Naive thymus-derived CD4-positive, alpha-beta T cell (primary cell): ENCODE measurements at places on chromosomes 11 and 22. TPM values are rescaled to one million over a fixed set of nuclear protein-coding genes. Genes with fewer than 3 reads are reported as not detected.

DNA sequence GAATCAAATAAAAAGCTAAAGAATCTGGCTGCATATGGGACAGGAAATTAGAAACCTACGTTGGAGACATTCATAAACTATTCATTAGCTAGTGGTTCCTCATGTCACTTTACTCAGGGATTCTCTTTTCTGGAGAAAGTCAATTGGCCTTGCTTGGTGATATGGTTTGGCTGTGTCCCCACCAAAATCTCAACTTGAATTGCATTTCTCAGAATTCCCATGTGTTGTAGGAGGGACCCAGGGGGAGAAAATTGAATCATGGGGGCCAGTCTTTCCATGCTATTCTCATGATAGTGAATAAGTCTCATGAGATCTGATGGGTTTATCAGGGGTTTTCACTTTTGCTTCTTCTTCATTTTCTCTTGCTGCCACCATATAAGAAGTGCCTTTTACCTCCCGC, 91.2 kb upstream of the CD44 start:
- H3K4me3 ChIP-seq, result no peak overlapping the region
- H3K27ac ChIP-seq, result peak overlapping the region; percentile 89
- no peaks in the 10 kb centered on the region for H3K27me3 ChIP-seq
- DNase-seq, result no peak
- no peaks in the 10 kb centered on the region for H3K36me3 ChIP-seq

GRCh38 chr11:14218728-14219127, 140.3 kb downstream of the RRAS2 start:
- H3K27ac ChIP-seq, result no peak overlapping the region
- no peak for DNase-seq
- H3K4me3 ChIP-seq, result no peak overlapping the region
- no peaks in the 10 kb centered on the region for H3K4me1 ChIP-seq
- no peaks in the 10 kb centered on the region for H3K36me3 ChIP-seq

DNA sequence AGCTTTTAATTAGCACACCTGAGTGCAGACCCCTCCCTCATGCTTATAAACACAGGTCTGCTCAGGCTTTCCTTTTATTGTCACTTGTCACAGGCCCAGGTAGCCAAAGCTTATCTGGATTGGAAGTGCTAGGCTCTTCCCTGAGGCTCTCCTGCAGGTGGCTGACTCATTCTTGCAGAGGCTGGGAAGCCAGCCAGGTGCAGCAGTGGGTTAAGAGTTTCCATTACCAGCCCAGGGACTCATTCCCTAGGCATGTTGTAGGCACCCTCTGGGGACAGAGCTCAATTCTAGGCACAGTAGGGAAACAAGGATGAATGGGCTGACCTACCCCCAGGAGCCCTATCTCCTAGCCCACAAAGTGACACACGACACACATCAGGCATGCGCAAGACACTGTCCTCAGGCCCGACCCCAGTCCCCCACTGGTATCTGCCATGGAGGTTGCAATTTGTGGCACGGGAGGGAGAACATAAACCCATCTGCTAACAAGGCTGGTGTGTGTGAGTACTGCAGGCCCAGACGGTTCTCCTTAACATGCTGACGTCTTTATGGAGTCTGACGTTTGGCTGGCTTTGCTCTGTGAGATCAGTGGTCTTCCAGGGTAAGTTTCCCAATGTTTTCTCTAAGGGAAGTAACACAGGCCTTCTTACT, 94.2 kb downstream of the ABTB2 start:
- no peak overlapping the region for H3K27ac ChIP-seq
- H3K4me3 ChIP-seq, result no peak overlapping the region
- H3K4me1 ChIP-seq, result no peaks in the 10 kb centered on the region
- H3K36me3 ChIP-seq, result no peaks in the 10 kb centered on the region
- H3K27me3 ChIP-seq, result no peaks in the 10 kb centered on the region
- no peak for DNase-seq

GRCh38 chr11:1168721-1169161, 11.0 kb downstream of the MUC5AC start:
- H3K4me1 ChIP-seq, result no peaks in the 10 kb centered on the region
- H3K27me3 ChIP-seq, result no peaks in the 10 kb centered on the region
- no peak overlapping the region for H3K27ac ChIP-seq

DNA sequence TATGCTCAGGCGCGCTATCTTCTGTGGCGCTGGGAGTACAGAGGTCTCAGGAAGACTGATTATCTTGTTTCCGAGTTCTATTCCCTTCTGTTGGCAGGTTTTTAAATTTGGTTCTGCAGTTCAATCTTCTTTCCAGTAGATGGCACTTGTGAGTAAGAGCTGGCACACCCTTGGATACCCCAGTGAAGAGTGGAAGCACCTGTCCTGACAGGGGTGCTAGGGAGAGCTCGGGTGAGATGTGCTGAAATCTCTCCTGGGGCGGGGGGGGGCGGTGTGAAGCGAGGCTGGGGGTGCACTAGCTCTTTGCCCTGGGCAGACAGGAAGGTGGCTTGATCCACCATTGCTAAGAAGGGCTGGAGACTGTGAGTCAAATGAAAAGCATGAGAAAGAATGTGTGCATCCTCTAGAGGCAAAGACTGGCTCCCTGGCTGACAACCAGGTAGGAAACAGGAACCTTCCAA, 679.9 kb upstream of the CCDC179 start:
- no peaks in the 10 kb centered on the region for H3K27me3 ChIP-seq
- H3K4me1 ChIP-seq, result no peaks in the 10 kb centered on the region
- no peak overlapping the region for H3K27ac ChIP-seq
- H3K36me3 ChIP-seq, result no peaks in the 10 kb centered on the region
- DNase-seq, result peak; percentile 3
- no peak overlapping the region for H3K4me3 ChIP-seq

DNA sequence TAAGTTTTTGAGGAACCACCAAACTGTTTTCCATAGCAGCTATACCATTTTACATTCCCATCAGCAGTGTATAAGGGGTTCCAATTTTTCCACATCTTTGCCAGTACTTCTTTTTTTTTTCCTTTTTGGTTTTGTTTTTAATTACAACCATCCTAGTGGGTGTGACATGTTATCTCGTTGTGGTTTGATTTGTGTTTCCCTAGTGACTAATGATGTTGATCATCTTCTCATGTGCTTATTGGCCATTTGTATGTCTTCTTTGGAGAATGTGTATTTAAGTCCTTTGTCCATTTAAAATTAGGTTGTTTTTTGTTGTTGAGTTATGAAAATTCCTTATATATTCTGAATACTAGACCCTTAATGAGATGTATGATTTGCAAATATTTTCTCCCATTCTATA, 59.3 kb downstream of the STIM1 start:
- no peak for DNase-seq
- no peak overlapping the region for H3K4me3 ChIP-seq
- no peaks in the 10 kb centered on the region for H3K27me3 ChIP-seq
- H3K4me1 ChIP-seq, result peaks cover 19% of the 10 kb centered on the region
- no peak overlapping the region for H3K27ac ChIP-seq
- no peaks in the 10 kb centered on the region for H3K36me3 ChIP-seq

- no peak for DNase-seq
- no peaks in the 10 kb centered on the region for H3K4me1 ChIP-seq
- H3K27me3 ChIP-seq, result no peaks in the 10 kb centered on the region
Measured at GRCh38 chr11:60127311-60127811, 38.9 kb downstream of the MS4A2 start.

- H3K27me3 ChIP-seq, result no peaks in the 10 kb centered on the region
- no peak overlapping the region for H3K4me3 ChIP-seq
- no peaks in the 10 kb centered on the region for H3K36me3 ChIP-seq
- H3K4me1 ChIP-seq, result no peaks in the 10 kb centered on the region
- DNase-seq, result no peak
Measured at GRCh38 chr11:2211113-2211971, 39.7 kb upstream of the TH start.

- DNase-seq, result no peak
- no peaks in the 10 kb centered on the region for H3K27me3 ChIP-seq
- no peak overlapping the region for H3K4me3 ChIP-seq
- no peak overlapping the region for H3K27ac ChIP-seq
- no peaks in the 10 kb centered on the region for H3K36me3 ChIP-seq
Measured at GRCh38 chr11:134539285-134539684, 127.2 kb upstream of the B3GAT1 start.

GRCh38 chr11:44680982-44681597, 45.7 kb upstream of the TSPAN18 start:
- H3K36me3 ChIP-seq, result no peaks in the 10 kb centered on the region
- H3K4me1 ChIP-seq, result peaks cover 45% of the 10 kb centered on the region
- DNase-seq, result peak; percentile 72
- peak overlapping the region; percentile 59 for H3K27ac ChIP-seq

- DNase-seq, result no peak
- no peaks in the 10 kb centered on the region for H3K4me1 ChIP-seq
- H3K36me3 ChIP-seq, result no peaks in the 10 kb centered on the region
Measured at GRCh38 chr11:75150879-75151278, at the start of gene SLCO2B1. SLCO2B1 (plus strand) TSS chr11:75151107; CDS start chr11:75151382, 275 bp downstream.

- no peaks in the 10 kb centered on the region for H3K36me3 ChIP-seq
- H3K27ac ChIP-seq, result no peak overlapping the region
- no peaks in the 10 kb centered on the region for H3K4me1 ChIP-seq
- H3K4me3 ChIP-seq, result no peak overlapping the region
- H3K27me3 ChIP-seq, result no peaks in the 10 kb centered on the region
Measured at GRCh38 chr11:113179181-113179704, 135.1 kb upstream of the TTC12 start.

DNA sequence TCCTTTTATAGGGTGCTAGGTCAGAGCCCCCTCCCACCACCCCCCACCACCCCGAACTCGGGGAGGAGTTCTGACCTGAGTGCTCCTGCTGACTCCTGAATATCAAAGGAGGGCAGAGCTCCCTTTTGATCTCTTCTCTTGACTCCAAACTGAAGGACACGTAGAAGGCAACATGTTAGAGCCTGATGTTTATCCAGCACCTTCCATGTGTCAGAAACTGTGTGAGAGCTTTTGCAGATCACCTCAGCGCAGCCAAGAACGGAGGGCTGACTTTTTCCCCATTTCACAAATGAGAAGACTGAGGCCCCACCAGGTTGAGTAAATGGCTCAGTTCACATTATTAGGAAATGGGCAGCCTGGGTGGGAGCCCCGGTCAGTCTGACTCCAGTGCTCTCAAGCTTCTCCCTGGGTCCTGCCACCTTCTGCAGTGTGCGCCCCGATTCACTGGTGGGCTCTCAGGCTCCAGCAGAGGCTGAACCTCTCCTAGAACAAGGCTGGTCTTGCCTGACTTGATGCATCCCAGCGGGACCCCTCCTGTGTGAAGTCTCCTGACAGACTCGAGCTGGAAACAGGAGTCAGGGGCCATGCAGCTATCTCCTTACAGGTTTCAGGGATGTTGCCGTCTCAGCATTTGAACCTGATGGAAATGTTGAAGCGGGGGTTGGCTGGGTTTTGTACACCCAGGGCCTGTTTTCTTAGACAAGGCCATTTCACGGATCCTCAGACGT, 98.5 kb downstream of the TSPAN18 start:
- no peaks in the 10 kb centered on the region for H3K4me1 ChIP-seq
- no peak for DNase-seq
- H3K4me3 ChIP-seq, result no peak overlapping the region
- no peak overlapping the region for H3K27ac ChIP-seq
- H3K27me3 ChIP-seq, result no peaks in the 10 kb centered on the region
- H3K36me3 ChIP-seq, result no peaks in the 10 kb centered on the region

DNA sequence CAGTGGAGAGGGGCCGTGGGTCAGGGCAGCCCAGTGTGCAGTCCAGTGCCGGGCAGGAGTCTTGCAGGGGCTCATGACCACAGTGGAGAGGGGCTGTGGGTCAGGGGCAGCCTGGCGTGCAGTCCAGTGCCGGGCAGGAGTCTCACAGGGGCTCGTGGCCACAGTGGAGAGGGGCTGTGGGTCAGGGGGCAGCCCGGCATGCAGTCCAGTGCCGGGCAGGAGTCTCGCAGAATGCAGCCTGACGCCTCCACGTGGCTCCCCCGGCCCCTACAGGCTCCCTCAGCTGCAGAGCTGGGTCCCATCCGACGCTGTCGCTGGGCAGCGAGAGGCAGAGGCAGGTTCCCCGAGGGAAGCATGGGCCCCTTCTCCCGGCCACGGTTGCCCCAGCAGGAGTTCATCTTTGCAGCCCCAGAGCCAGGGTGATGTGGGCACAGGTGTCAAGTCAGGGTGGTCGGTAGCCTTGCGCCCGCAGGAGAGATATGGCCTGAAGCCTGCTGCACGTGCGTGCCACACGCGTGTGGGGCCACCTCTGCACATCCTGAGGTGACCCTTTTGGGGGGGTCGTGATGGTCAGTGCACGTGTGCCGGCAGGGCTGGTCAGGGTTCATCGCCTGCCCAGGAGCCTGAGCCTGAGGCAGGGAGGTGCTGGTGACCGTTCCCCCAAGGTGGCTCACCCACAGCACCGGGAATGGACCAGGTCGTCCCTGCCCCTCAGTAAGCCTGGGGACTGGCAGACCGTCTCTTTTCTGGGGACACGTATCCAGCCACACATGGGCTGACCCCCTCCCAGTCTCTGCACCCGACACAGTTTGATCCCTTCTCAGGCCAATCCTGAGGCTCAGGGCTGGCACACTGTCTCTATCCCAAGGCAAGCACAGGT, 2.9 kb downstream of the IFITM5 start:
- no peak overlapping the region for H3K4me3 ChIP-seq
- no peaks in the 10 kb centered on the region for H3K36me3 ChIP-seq
- peak overlapping the region; percentile 43 for H3K27ac ChIP-seq
- no peaks in the 10 kb centered on the region for H3K27me3 ChIP-seq

DNA sequence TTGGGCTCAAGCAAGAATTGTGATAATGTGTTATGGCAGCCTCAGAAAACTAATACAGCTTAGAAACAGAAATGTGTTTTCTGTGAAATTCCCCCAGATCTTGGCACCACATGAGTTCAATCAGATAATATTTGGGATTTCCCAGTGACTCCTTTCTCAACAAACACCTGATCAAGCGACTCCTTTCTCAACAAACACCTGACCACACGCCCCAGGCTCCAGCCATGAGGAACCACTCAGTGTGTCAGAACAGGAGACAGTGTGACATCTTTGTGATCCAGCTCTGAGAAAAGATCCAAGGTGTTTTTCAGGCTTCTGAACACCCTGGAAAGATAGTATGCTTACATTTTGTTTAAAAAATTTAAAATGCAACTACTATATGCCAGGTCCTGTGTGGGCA, 1.9 kb upstream of the UVRAG start:
- DNase-seq, result no peak
- no peak overlapping the region for H3K4me3 ChIP-seq
- no peaks in the 10 kb centered on the region for H3K36me3 ChIP-seq
- H3K27me3 ChIP-seq, result no peaks in the 10 kb centered on the region
- H3K27ac ChIP-seq, result no peak overlapping the region
- peaks cover 14% of the 10 kb centered on the region for H3K4me1 ChIP-seq

- H3K4me1 ChIP-seq, result no peaks in the 10 kb centered on the region
- no peaks in the 10 kb centered on the region for H3K36me3 ChIP-seq
- no peaks in the 10 kb centered on the region for H3K27me3 ChIP-seq
- H3K27ac ChIP-seq, result no peak overlapping the region
- DNase-seq, result no peak
- H3K4me3 ChIP-seq, result no peak overlapping the region
Measured at GRCh38 chr11:59849129-59849528, 3.8 kb upstream of the CBLIF start.

NRIP3 gene
- 0.13 TPM for polyA plus RNA-seq

OR51I1 gene
- polyA plus RNA-seq, result not detected

KRTAP5-7 gene
- not detected for polyA plus RNA-seq

PHOX2A gene
- not detected for polyA plus RNA-seq

C11orf91 gene
- not detected for polyA plus RNA-seq

IRF7 gene
- polyA plus RNA-seq, result 25.9 TPM

ENTHD1 gene
- polyA plus RNA-seq, result 0.24 TPM

TMEM258 gene
- 149 TPM for polyA plus RNA-seq

PATE2 gene
- not detected for polyA plus RNA-seq

MYO18B gene
- polyA plus RNA-seq, result not detected

TRIM21 gene
- polyA plus RNA-seq, result 34.7 TPM
